ENCODE measurements at places on chromosomes 7 and 10. TPM values are rescaled to one million over a fixed set of nuclear protein-coding genes. Genes with fewer than 3 reads are reported as not detected.

- no peaks in the 10 kb centered on the region for H3K4me1 ChIP-seq
- no peak overlapping the region for H3K4me3 ChIP-seq
- H3K36me3 ChIP-seq = no peaks in the 10 kb centered on the region
- H3K27ac ChIP-seq = no peak overlapping the region
These were observed 71.3 kb upstream of the CSTF2T start for GRCh38 chr10:51770709-51771108.

The ZNF679 gene
- total RNA-seq = not detected

- no peak for DNase-seq
- H3K27me3 ChIP-seq = no peaks in the 10 kb centered on the region
- no peak overlapping the region for H3K4me3 ChIP-seq
- no peaks in the 10 kb centered on the region for H3K4me1 ChIP-seq
- no peak overlapping the region for H3K27ac ChIP-seq
These were observed 895.7 kb upstream of the SORCS1 start for GRCh38 chr10:108060246-108060645.

DNA sequence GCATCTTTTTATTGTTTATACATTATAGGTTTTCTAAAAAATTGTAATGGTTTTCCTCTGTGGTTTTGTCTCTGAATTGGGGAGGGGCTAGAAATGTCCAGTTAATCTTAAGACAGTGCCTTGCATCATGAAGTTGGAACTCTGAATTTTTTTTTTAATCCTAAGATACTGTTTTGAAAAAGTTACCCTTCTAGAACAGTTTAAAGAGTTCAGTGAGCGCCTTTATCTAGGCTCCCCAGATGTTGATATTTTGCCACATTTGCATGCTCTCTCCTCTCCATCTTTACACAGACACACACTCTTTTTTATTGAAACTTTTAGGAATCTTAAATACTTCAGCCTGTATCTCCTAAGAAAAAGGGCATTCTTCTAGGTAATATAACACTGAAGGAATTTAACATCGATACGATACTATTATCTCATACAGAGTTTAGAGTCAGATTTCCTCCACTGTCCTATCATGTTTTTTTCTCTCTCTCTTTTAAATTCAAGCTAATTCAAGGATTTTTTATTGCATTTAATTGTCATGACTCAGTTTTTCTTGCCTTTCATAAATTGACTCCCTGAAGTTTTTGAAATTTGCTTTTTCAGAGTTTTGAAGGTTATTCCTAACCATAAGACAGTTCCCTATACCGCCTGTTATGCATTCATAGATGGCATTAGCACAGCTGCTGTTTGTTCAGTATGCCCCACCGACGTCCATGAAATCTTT is 31.5 kb downstream of the PRKAR2B start:
- H3K36me3 ChIP-seq = no peaks in the 10 kb centered on the region
- no peak overlapping the region for H3K27ac ChIP-seq
- H3K27me3 ChIP-seq = no peaks in the 10 kb centered on the region
- H3K4me1 ChIP-seq = no peaks in the 10 kb centered on the region
- H3K4me3 ChIP-seq = no peak overlapping the region

DNA sequence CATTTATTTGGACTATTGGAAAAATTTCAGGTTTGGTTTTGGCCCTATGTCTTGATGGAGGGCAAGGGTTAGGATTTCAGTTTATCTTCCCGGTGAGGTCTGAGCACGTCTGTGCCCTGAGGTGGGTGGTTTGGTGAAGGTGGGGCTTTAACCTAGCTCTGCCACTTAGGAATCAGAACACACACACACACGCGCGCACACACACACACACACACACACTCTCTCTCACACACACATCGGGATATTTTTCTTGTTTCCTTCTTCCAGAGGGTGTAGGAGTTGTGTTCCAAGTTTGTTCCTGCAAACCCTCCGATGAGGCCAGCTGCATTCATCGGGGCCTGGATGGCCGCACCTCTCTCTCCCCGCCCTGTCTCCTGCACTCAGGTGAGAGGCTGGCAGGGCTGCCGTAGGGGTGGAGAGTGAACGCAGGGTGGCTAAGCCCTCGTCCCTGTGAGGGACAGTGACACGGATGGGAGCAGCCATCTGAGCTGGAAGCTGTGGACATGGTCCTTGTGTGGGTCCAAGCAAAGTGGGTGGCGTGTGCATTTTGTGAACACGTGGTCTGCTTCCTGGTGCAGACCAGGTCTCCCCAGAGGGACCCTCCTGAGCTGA is 34.2 kb downstream of the CHST12 start:
- no peak for DNase-seq
- H3K27ac ChIP-seq = no peak overlapping the region
- H3K4me3 ChIP-seq = no peak overlapping the region
- no peaks in the 10 kb centered on the region for H3K4me1 ChIP-seq
- peaks cover 45% of the 10 kb centered on the region for H3K36me3 ChIP-seq
- no peaks in the 10 kb centered on the region for H3K27me3 ChIP-seq

The OR2A25 gene
- total RNA-seq = not detected

The CYTH3 gene
- total RNA-seq = 1.2 TPM

DNA sequence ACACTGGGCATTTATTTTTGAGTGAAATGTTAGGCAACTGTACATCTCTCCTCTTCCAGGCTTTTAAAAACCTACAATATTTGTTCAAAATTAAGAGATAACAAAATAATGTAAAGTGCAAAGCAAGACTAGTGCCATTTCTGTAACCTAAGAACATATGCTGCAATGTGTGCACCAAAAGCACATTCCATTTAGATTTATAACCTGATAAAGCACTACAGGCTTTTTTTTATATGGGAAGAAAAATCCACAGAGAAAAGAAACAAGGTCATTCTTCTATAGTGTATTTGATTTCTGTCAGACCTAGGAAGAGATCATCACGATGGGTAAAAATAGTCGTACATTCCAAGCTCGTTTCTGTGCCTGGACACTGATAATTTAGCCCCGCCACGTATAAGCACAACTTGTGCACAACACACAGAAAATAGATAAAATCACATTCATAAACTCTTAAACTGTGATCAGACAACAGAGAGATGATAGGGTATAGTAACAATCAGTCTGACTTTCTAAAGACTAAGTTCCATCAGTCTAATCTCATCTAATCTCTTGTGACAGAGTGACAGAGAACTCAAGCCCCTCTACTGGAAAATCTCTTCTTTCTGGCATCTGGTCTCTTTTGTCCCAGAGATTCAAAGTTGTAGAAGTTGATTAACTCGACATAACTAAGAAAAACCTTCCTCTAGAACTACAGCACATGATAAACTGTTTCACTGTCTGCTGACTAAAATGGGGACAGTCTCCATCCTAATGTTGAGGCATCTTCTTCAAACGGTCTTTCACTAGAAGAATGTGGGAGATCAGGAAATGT is 6.7 kb downstream of the LAMB1 start:
- H3K27ac ChIP-seq = no peak overlapping the region
- peaks cover 54% of the 10 kb centered on the region for H3K27me3 ChIP-seq
- H3K4me3 ChIP-seq = no peak overlapping the region
- peaks cover under 1% of the 10 kb centered on the region for H3K4me1 ChIP-seq
- no peak for DNase-seq

DNA sequence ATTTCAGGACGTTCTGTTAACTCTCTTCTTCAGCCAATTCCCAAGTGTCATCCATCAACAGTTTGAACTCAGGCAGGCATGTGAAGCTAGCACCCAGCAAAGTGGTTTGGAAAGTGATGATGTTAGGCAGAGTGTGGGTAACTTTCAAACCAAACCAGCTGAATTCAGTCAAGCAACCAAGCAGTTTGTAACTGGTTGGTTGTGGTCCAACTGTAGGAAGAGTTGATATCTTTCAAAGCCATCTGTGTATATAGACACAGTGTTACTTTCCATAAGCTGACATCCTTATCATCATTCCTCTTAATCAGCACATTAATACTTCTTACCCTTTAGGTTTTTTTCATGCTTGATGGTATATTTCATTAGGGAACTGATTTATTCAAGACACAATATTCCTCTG is 72.2 kb upstream of the NUPR2 start:
- H3K4me1 ChIP-seq = no peaks in the 10 kb centered on the region
- no peak for DNase-seq
- H3K27me3 ChIP-seq = no peaks in the 10 kb centered on the region
- no peak overlapping the region for H3K4me3 ChIP-seq

DNA sequence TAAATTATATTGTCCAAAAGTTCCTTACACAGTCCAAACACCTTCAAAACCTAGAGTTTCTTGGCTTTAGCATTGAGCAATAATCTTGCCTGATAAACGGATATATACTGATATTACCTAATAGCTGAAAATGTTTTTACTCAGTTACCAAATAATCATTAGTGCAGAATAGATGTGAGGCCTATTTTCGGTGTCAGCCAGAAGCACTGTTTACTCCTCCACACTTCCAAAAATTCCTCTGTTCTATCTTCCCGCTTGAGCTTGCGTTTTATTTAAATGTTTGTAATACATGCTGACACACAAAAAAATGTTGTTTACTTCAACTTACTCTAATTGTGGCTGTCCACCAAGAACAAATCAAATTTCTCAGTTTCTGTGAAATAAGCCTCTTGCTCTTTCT is 606.2 kb upstream of the TEX47 start:
- no peaks in the 10 kb centered on the region for H3K36me3 ChIP-seq
- H3K27me3 ChIP-seq = no peaks in the 10 kb centered on the region
- no peak overlapping the region for H3K27ac ChIP-seq
- H3K4me3 ChIP-seq = no peak overlapping the region
- H3K4me1 ChIP-seq = no peaks in the 10 kb centered on the region

The MYO3A gene
- not detected for total RNA-seq

DNA sequence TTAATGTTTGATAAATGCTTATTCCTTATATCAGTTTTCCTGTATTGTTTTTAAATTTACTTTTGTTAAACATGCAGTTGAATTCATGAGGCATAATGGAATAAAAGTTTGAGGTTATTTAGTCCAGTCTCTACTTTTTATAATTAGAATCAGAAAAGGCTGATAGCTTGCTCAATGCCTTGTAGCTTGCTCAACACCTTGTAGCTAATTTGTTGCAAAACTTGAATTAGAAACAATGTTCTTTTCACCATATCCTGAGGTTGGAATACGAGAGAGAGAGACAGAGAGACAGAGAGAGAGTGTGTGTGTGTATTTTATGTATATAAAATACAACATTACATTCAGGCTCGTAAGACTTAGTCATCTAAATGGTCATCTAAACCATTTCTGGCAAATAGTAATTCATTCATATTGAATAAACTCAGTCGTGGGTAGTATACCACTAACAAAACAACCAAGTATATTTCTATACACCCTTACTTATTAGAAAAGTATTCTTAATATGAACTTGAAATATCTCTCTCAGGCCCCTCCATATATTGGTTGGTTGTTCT is 243.5 kb downstream of the ADK start:
- H3K4me3 ChIP-seq = no peak overlapping the region
- no peak overlapping the region for H3K27ac ChIP-seq
- no peaks in the 10 kb centered on the region for H3K4me1 ChIP-seq
- no peak for DNase-seq
- H3K36me3 ChIP-seq = peaks cover 26% of the 10 kb centered on the region

The CLRN3 gene
- not detected for total RNA-seq

- H3K4me3 ChIP-seq = no peak overlapping the region
- no peak for DNase-seq
- H3K27me3 ChIP-seq = no peaks in the 10 kb centered on the region
- no peaks in the 10 kb centered on the region for H3K36me3 ChIP-seq
- H3K27ac ChIP-seq = no peak overlapping the region
- no peaks in the 10 kb centered on the region for H3K4me1 ChIP-seq
These were observed 97.1 kb upstream of the DOCK1 start for GRCh38 chr10:126808103-126808502.

The ZNF786 gene
- total RNA-seq = 6.0 TPM

DNA sequence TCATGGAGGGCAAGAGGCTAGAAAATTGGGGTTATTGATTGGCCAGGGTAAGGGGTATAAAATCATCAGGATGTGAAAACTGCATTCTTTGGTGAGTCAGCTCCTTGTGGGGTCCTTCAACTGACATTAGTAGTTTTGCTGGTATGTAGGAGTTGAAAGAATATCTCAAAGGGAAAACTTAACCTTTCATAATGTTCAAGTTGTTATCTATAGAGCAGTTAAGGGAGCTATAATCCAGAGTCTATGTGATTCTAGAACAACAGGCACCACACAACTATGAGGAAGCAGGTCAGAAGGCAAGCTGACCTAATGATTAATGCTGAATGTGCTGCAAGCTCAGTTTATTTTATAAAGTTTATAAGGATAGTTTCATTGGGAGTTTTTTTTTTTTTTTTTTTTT is 13.7 kb downstream of the PRPS1L1 start:
- no peak for DNase-seq
- H3K27me3 ChIP-seq = peaks cover 18% of the 10 kb centered on the region
- H3K27ac ChIP-seq = no peak overlapping the region
- H3K4me1 ChIP-seq = no peaks in the 10 kb centered on the region

- no peak for DNase-seq
- no peaks in the 10 kb centered on the region for H3K27me3 ChIP-seq
- no peaks in the 10 kb centered on the region for H3K36me3 ChIP-seq
- H3K4me3 ChIP-seq = no peak overlapping the region
These were observed 154.6 kb upstream of the TARP start for GRCh38 chr7:38428041-38428440.

The ABCC2 gene
- total RNA-seq = 0.73 TPM

The CYP2C9 gene
- total RNA-seq = not detected

DNA sequence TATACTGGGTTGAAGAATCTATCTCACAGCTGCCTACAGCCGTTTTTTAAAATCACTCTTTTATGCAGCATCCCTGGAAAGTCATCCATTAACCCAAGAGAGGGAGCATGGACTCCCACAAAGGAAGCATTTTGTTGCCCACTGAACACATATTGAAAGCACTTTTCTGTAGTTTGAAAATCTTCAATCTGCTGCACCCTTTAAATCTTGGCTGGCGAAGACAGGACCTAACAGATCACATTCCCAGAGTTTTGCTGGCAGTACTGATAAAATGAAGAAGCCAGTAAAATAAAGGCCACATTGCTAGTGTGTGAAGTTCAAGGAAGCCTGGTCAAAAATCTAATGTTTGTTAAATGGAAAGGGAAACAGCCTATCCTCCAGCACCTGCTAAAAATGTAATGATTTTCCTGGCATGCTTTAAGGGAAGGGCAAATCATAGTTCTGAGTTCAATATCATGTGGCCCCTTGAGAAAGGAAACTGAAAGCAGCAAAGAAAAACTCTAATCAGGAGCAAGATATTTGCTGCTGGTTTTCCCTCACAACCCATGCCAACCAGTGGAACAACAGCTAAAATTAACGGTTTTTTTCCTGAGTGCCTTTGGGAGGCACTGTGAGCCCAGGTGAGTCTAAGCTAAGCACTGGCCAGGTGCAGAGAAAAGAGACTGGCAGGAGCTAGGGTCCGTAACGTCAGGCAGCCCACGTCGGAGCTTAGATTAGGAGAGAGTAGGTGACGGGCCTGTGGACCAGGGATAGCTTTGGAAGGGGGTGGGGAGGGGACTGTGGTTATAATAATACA is 97.9 kb upstream of the PALS2 start:
- no peaks in the 10 kb centered on the region for H3K36me3 ChIP-seq
- DNase-seq = no peak
- no peaks in the 10 kb centered on the region for H3K4me1 ChIP-seq
- H3K27ac ChIP-seq = no peak overlapping the region

- no peak for DNase-seq
- peaks cover 26% of the 10 kb centered on the region for H3K4me1 ChIP-seq
These were observed 111.3 kb upstream of the ASAH2 start for GRCh38 chr10:50362547-50363125.
